ENCODE measurements at places on chromosomes 13 and 19.

GRCh38 chr13:32660227-32660626, 74.0 kb downstream of the PDS5B start:
- no peak for DNase-seq

GRCh38 chr19:42086770-42087550, 11.0 kb downstream of the ZNF574 start:
- DNase-seq = no peak

GRCh38 chr13:97352815-97353214, 81.2 kb upstream of the RAP2A start:
- DNase-seq = no peak

GRCh38 chr13:110713981-110714796, 689 bp downstream of the ING1 start:
- DNase-seq = peak; percentile 61

DNA sequence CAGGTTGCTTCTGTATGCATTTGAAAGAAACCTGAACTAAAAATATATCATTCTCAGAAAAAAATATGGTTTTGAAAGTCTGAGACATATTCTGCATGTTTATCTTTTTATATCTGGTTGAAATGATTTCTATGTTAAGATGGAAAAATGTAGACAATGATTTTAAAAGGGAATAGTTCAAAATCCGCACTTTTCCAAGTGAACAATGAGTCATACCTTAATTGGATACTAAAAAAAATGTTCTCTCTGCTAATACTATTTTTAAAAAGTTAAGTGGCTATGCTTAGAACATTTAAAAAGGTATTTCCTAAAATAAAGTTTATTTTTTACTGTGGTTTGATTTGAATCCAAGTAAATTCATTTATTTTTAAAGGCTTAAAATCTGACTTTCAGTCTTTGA, 801.4 kb downstream of the SLITRK6 start:
- DNase-seq = no peak

DNA sequence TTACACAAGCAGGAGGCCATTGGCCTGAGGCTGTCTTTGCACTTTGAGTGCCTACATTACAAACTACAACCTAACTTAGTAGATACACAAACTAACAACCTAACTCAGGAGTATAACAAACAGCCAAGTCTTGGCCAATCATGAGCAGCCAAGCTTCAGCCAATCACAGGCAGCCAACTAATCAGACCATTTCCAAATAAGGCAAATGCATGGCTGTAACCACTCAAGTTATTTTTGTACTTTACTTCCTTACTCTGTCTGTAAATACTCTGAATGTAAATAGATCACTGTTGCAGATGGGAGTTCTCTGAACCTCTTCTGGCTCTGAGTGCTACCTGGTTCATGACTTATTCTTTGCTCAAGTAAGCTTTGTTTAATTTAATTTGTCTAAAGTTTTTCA, 748.1 kb upstream of the SGCG start:
- no peak for DNase-seq

DNA sequence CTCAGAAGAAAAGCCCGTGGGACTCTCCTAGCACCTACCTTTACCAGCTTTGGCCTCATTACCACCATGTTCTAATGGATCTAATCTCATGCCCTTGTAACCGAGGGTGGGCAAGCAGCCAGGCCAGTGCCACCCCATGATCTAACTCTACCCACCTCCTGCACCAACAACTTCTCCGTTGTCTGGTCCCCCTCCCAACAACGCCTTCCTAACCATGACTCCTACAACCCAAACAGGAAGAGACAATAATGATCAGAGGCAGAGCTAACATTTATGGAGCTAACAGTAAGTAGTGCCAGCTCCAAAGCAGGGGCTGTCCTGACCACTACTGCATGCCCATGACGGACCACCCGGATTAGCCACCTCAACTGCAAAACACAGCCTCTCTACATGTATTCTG, 3.5 kb downstream of the USP12 start:
- DNase-seq = no peak

GRCh38 chr13:106657104-106657503, 89.2 kb upstream of the ARGLU1 start:
- no peak for DNase-seq

DNA sequence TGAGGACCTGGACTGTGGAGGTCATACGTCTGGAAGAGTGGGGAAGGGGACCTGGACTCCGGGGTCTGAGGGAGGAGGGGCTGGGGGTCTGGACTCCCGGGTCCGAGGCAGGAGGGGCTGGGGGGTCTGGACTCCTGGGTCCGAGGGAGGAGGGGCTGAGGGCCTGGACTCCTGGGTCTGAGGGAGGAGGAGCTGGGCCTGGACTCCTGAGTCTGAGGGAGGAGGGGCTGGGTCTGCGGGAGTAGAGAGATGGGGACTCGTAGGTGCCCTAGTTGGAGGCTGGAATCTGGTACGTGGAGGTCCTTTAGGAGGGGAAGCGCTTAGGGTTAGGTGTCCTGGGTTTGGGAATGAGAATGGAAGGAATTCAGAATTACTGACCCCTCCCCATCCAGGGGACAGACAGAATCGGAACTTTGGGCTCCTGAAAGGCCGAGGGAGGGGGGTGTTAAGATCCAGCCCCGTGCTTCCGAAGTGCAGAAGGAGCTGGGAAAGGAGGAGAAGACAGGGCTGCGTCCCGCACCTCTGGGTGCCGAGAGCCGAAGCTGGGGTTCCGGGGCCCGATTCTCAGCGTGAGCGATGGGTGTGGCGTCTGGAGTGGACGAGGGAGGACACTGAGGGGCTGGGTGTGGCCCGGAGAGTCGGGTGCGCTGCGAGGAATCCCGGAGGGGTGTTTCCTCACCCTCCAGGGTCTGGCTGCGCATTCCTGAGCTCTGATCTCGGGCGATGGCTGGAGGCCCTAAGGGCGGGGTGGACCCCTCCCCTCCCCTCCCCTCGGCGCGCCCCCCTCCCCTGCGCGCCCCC, 608 bp downstream of the MYADM start:
- DNase-seq = no peak

- no peak for DNase-seq
These were observed 123.3 kb downstream of the RAB20 start for GRCh38 chr13:110438211-110438610.

- no peak for DNase-seq
These were observed 6.5 kb upstream of the LILRB2 start for GRCh38 chr19:54287456-54287855.

DNA sequence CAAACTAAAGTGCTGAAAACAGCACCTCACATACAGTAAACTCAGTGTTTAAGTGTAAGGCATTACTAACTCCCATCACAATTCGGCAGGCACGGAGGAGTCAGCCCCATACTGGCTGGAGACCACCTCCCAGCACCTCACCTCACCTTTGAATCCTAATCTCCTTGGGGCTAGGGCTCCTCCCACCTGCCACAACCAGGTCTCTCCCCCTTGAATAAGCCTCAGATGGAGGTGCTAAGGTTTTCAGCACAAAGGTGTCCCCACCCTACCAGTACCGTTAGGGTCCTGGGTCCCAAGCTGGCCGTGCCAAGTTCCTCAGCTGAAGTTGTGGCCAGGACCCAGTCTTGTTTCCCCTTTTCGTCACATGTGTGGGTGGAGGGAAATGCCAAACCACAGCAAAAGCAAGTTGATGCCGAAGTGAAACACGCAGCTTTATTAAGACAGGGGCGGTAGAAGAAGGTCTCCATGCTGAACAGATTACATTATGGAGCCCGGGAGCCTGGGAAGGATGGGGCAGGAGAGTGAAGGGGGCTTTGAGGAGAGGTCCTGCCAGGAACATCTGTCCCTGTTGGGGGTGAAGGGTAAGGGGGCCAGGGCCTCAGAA, at the start of gene IGFLR1:
Gene IGFLR1 (minus strand): TSS at position 332 of the 604 bp plus-strand sequence. CDS start 1,272 bp downstream, outside the sequence.
- peak; percentile 63 for DNase-seq

- no peak for DNase-seq
These were observed 27.6 kb downstream of the TMPRSS9 start for GRCh38 chr19:2387367-2388288.

GRCh38 chr13:110249326-110249725, 57.6 kb downstream of the COL4A1 start:
- no peak for DNase-seq

DNA sequence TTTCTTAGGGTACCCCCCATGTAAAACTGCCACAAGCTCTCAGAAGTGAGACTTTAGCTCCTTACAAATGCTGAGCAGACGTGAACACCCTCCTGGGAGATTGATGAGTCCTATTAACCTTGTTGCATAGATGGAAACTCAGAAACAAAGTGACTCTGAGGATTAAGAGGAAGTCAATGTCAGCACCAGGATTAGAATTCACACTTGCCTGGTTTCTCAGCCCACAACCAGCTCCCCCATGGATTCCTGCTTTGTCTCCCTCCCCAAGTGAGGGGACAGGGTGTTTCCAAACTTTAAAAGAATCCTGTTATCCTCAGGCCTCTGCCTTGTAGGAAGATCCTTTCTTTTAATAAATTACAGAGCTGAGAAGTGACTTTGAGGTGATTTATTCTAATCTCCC, 324.4 kb downstream of the NDFIP2 start:
- no peak for DNase-seq

- DNase-seq = no peak
These were observed 35.2 kb downstream of the KCTD15 start for GRCh38 chr19:33831825-33832224.

DNA sequence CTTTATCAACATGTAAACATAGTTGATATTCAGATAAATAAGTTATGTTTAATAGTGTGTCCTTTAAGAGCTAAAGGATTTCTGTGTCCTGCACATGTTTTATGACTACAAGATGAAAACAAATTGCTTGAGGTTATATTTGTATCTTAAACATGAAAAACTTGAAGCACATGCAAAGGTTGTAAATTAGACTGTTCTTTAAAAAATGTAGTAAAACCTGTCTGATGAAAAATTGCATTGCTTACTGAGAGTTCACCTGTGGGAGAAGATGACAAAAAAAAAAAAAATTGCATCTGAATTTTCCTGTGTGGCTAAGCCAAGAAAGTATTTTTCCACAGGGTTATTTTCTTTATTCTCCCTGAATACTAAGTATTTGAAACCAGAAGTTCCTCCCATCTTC, 25.7 kb upstream of the LMO7 start:
- no peak for DNase-seq

GRCh38 chr19:6677883-6678689, 8.1 kb upstream of the TNFSF14 start:
- no peak for DNase-seq

GRCh38 chr13:73428706-73429105, 369.9 kb downstream of the KLF5 start:
- no peak for DNase-seq

DNA sequence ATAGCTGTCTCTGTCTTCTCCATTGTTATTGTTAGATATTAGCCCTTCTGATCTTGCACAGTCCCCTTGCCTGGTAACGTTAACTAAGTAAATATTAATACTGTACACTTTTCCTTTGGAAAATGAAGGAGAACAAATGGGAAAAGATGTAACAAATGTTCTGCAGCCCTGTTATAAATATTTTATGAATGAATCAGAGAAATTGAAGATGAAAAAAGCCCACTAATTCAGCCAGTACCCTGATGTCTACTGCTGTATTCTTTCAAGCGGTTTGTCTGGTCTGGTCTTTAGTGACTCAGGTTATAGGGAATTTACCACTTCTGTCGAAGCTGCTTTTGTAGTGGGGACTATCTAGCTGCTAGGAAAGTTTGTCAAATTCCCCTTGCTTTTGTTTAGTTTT, 121.0 kb downstream of the COG6 start:
- peak; percentile 24 for DNase-seq

DNA sequence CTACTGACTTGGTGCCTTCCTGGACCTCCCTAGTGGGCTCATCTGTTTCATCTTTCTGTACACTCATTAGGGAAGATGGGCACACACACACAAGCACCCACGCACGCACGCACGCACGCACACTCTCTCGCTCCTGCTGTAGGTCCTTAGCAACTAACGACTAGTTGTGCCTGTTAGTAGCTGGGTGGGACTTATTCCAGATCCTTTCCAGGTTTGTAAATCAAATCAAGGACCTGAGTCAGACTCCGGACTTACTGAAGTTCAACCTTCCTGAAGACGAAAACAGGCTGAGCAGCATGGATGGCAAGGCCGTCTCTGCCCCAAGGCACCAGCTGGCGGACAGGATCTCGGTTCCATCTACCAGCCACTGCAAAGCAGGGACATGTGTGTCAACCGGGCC, 76.2 kb downstream of the SLC15A1 start:
- DNase-seq = no peak

GRCh38 chr19:16076958-16077611, 790 bp downstream of the TPM4 start:
- no peak for DNase-seq

GRCh38 chr19:47419030-47419783, at the start of gene MEIS3:
TSS of gene MEIS3 (minus strand) at chr19:47419527. CDS start at chr19:47419081, 446 bp downstream.
- no peak for DNase-seq

GRCh38 chr19:39372047-39372802, 18.7 kb downstream of the PAF1 start:
- no peak for DNase-seq

DNA sequence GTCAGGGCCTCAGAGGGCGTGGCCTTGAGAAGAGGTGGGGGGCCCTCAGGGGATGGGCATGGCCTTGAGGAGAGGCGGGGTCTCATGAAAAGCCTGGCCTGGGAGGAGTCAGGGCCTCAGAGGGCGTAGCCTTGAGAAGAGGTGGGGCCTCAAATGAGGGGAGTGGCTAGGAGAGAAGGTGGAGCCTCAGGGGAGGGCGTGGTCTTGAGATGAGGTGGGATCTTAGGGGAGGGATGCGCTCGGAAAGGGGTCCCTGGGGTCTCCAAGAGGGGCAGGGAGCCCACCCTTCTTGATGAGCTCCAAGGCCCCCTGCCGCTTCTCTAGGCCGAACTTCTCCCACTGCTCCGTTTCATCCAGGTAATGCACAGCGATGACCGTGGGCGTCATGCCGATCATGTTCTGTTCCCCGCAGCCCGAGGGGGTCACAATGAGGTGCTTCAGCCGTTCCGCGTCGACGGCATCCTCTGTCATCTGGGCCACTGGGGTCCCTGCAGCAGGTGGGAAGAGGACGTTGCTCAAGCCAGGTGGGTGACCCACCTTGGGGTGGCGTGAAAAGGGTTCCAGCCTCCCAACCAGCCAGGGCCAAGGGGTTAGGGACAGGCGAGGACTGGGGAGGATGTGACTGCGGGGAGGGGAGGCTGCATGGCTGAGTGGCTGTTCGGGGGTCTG, 24.3 kb upstream of the TNFSF14 start:
- no peak for DNase-seq

GRCh38 chr13:79658333-79658975, 177.5 kb downstream of the NDFIP2 start:
- no peak for DNase-seq

DNA sequence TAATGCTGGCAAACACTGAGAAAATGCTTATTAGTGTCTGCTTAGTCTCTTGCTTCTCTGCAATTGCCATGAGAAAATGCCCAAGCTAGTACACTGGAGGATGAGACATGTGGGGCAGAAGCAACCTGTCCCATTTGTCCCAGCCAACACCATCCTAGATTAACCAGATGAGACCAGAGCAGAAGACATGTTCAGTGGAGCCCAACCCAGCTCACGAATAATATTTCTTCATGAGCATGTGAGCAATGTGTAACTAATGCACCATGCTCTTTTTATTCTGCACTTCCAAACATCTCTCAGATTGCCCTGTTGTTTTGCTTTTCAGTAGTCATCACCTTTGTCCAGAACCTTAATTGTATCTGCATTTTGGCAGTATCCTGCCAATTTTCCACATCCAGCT, 21.4 kb downstream of the KL start:
- DNase-seq = no peak

GRCh38 chr19:6716610-6716970, 3.9 kb downstream of the C3 start:
- no peak for DNase-seq

Measured in stimulated activated CD4-positive, alpha-beta T cell treated with anti-CD3 and anti-CD28 coated beads, TNF-alpha, amount 100 ng/mL, for 24 hours (primary cell).